Adipose tissue (tissue), 3 donors: ENCODE measurements at places on chromosomes 12 and 14. TPM values are rescaled to one million over a fixed set of nuclear protein-coding genes. Genes with fewer than 3 reads are reported as not detected.

Gene CBLN3
- 4.3 TPM for polyA plus RNA-seq

Gene LRP1-AS
- not detected for polyA plus RNA-seq

Gene ZNF84
- polyA plus RNA-seq, result 5.9 TPM

Gene KCNC2
- not detected for polyA plus RNA-seq

Gene ADGRD1
- 11.0 TPM for polyA plus RNA-seq

Gene CRACR2A
- polyA plus RNA-seq, result 4.4 TPM

Gene ANKRD33
- polyA plus RNA-seq, result 0.03 TPM

Gene DUSP6
- polyA plus RNA-seq, result 224 TPM

Gene ASCL1
- polyA plus RNA-seq, result not detected

Gene PZP
- polyA plus RNA-seq, result 0.09 TPM

Gene RTN1
- polyA plus RNA-seq, result 6.2 TPM

Gene HOXC10
- 0.63 TPM for polyA plus RNA-seq

Gene RNF212B
- polyA plus RNA-seq, result not detected

Gene KRT71
- not detected for polyA plus RNA-seq

Gene CACNA1C
- polyA plus RNA-seq, result 0.72 TPM

Gene PGF
- polyA plus RNA-seq, result 3.4 TPM

Gene ADAM21
- 0.12 TPM for polyA plus RNA-seq

Gene CFAP251
- polyA plus RNA-seq, result 0.79 TPM

Gene KERA
- polyA plus RNA-seq, result 0.03 TPM

Gene EMP1
- polyA plus RNA-seq, result 782 TPM

Gene SLCO1B1
- polyA plus RNA-seq, result not detected

Gene LTBP2
- 1.8 TPM for polyA plus RNA-seq

Gene TAS2R31
- polyA plus RNA-seq, result 0.06 TPM

Gene SRSF9
- polyA plus RNA-seq, result 95.0 TPM

Gene TBX5
- 1.8 TPM for polyA plus RNA-seq

Gene WNT5B
- polyA plus RNA-seq, result 2.2 TPM

Gene RASSF8
- 6.9 TPM for polyA plus RNA-seq

Gene P2RX2
- 0.37 TPM for polyA plus RNA-seq

Gene CMA1
- 2.1 TPM for polyA plus RNA-seq

Gene ARHGAP9
- 2.6 TPM for polyA plus RNA-seq

Gene LMNTD1
- not detected for polyA plus RNA-seq

Gene ESPL1
- 0.55 TPM for polyA plus RNA-seq

Gene FAM186B
- polyA plus RNA-seq, result 0.25 TPM

Gene BICDL1
- 6.0 TPM for polyA plus RNA-seq

Gene CLEC2A
- polyA plus RNA-seq, result not detected

Gene CIT
- polyA plus RNA-seq, result 0.45 TPM

Gene PDE3A
- 3.5 TPM for polyA plus RNA-seq

Gene MAP3K12
- polyA plus RNA-seq, result 23.1 TPM

Gene MANSC1
- 14.2 TPM for polyA plus RNA-seq

Gene CCDC88C
- 4.7 TPM for polyA plus RNA-seq

Gene SSPN
- 7.3 TPM for polyA plus RNA-seq

Gene STYK1
- polyA plus RNA-seq, result not detected
